Right ventricle myocardium inferior (tissue), 1 donor: ENCODE measurements at places on chromosomes 4 and X.

DNA sequence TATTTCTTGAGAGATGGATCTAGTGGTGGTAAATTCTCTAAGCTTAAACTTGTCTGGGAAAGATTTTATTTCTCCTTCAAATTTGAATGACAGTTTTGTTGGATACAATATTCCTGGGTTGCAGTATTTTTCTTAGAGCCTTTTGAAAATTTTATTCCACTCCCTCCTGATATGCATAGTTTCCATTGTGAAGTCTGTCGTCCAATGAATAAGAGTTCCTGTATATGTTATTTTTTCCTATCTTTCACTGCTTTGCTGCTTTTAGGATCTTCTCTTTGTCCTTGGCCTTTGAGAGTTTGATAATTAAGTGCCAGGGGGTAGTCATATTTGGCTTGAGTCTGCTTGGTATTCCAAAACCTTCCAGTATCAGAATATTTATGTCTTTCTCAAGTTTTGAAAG is 1156.4 kb upstream of the AGA start:
- DNase-seq, result no peak

GRCh38 chr4:133148690-133149363 is at the start of gene PCDH10:
Gene PCDH10, plus strand, starts transcription at chr4:133149294. Its CDS starts 847 bp downstream, at chr4:133150141.
- peak; percentile 84 for DNase-seq

- DNase-seq, result no peak
Observed at GRCh38 chrX:4805502-4805901, 1092.1 kb upstream of the PRKX start.

DNA sequence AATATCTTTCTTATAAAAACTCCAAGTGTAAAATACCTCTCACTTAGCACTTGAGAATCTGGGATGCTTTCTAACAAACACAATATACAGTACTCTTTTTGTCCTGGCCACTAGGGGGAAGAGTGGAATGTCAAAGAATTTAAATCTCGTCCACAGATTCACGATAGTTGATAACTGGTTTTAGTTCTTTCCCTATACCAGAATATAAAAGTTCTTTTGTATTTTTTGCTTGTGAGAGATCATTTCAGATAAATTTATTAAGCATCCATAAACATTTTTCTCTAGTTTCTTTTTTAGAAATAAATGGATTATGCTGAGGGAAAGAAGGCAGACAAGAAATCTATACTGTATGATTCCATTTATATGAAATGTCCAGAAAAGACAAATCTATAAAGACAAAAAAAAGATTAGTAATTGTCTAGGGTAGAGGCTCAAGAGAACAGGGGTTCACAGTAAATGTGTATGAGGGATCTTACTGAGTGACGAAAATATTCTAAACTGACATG is 50.4 kb downstream of the MGARP start:
- DNase-seq, result no peak

- peak; percentile 64 for DNase-seq
Observed at GRCh38 chrX:120144178-120144844, 14.1 kb upstream of the RHOXF2 start.

DNA sequence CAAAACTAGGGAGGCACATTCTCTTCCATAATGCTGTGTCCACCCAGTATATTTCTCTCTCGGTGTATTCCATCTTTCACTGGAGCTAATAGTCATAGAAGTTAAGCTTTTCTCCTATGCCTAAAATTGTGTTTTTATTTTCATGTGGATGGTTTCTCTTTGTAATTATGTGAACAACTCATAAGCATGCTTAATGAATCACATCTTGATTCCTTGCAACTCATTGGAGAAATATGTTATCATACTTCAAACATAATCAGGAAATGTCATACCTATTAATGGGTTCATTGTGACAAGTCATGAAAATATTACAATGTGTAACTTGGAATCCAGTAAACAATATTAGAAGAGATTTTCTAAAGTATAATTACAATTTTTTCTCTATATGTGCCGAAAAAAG is 186.3 kb downstream of the SLC7A11 start:
- no peak for DNase-seq

- DNase-seq, result no peak
Observed at GRCh38 chr4:85778632-85779131, 303.7 kb downstream of the ARHGAP24 start.

DNA sequence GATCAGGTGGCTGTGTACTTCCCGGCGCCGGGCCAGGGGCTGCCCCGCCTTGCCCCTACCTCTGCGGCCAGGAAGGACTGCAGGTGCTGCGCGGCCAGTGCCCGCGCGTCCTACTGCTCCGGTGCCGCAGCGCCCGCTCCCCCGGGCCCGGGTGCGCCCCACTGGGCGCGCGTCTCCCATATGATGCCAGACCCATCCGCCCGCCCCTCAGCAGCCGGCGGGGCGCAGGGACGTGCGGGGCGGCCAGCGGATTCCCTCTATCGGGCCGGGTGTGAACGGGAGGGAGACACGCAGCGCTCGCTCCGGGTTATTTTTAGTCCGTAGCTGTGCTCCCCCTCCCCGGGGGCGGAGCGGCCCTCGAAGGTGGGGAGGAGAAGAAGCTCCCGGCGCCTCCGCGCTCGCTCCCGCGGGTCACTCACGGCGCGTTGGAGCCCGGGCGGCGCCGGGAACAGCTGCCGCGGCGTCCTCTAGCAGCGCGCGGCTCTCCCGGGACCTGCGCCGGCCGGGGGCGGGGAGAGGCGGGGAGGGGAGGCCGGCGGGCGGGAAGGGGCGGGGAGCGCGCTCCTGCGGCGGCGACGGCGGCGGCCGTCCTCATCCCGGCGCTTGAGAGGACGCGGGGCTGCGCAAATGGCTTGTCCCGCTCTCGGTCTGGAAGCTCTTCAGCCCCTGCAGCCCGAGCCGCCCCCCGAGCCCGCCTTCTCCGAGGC is 103.6 kb downstream of the UCHL1 start:
- DNase-seq, result peak; percentile 87

- no peak for DNase-seq
Observed at GRCh38 chr4:8356856-8357255, 83.7 kb downstream of the ACOX3 start.

DNA sequence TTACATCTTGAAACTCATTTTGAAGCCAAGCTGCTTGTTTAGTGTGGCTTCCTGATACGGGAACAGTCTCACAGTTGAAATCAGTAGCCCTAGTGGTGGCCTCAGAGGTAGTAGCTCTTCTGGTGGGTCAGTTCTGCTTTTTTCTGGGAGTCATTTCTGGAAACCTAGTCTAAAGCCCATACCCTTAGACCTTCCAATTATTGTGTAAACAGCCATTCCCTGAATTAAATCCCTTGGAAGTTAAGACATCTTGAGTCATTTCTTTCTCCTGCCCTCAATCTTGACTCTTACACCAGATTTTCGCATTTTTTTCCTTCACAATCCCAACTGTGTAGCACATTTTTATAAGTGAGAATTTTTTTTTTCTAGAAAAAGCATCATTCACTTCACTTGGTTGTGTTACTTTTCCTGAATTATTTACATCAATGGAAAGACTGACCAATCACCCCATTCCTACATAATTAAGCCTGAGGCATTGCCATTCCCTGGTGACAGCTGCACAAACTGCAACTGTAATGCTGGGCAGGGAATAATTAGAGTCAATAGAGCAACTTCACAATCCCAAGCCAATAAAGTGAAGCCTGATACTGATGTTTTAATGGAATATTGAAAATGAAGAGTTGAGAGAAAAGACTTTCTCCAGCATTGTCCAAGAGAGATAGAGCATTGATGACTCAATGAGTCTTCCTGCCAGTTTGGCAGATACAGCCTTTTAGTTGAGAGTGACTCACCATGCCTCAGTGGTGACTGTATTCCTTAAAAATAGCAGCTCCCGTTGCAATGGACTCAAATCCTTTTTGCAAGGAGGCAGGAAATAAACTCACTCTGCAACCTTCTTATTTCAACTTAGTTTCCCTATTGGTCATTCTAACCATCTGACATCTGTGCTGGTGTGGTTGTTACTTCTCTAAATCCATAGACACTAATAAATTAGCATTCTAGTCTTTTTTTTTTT is 13.0 kb upstream of the SEPSECS start:
- DNase-seq, result no peak

GRCh38 chrX:154441984-154442707 is 1.8 kb upstream of the FAM50A start:
- no peak for DNase-seq

- DNase-seq, result no peak
Observed at GRCh38 chr4:99876946-99877345, 17.3 kb downstream of the LAMTOR3 start.
